ENCODE measurements at places on chromosomes 1 and 21.

- no peak for DNase-seq
Measured at GRCh38 chr1:241846862-241847539, 1.0 kb upstream of the EXO1 start.

DNA sequence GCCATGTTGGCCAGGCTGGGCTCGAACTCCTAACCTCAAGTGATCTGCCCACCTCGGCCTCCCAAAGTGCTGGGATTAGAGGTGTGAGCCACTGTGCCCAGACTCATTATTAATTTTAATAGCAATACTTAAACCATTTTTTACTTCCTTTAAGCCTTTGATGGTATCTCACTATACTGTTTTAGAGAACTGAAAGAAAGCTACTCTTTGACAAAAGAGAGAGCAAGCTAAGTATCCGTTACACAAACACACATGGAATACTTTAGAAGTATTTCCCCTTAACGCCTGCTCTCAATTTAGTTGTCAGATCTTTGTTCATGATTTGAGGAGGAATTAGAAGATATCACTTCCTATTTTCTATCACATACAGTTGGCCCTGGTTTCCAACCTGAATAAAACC lies 189.4 kb downstream of the COP1 start:
- no peak for DNase-seq

- peak; percentile 24 for DNase-seq
Measured at GRCh38 chr1:37602750-37603694, 7.3 kb upstream of the GNL2 start.

GRCh38 chr1:17061486-17061885 lies 7.7 kb upstream of the SDHB start:
- no peak for DNase-seq

- peak; percentile 44 for DNase-seq
Measured at GRCh38 chr1:100622037-100622436, 84.1 kb downstream of the GPR88 start.

DNA sequence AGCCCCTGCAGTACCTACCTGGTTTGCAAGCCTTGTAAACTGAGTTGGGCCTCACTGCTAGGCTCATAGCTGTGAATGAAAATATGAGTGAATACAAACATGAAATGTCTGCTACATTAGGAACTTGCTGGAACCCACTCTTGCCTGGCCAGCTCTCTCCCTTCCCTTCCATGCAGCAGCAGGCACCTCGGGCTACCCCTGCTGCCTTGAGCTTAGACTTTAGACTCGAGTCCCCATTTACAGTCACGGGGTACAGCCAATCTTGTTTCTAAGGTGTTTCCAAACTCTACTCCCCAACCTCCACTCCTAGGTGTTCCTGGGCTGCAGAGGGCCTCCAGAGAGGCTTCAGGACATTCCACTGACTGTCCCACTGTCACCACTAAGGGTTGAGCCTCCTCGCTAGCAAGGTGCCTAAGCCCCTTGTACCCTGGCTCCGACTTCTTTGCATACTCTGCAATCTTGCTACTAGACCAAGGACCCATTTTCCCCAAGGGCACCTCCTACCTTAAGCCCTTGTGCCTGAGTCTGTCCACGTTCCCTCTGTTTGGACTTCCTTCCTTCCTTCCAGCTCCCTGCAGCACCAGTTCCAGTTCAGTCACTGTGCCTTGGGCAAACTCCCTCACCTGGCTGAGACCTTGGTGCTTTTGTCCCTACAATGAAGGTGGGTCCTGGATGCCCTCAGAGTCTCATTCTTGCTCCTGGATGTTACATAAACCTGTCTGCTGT lies 36.9 kb downstream of the CDK18 start:
- DNase-seq: no peak

GRCh38 chr1:51284487-51284954 lies 45.8 kb downstream of the TTC39A start:
- DNase-seq: no peak

DNA sequence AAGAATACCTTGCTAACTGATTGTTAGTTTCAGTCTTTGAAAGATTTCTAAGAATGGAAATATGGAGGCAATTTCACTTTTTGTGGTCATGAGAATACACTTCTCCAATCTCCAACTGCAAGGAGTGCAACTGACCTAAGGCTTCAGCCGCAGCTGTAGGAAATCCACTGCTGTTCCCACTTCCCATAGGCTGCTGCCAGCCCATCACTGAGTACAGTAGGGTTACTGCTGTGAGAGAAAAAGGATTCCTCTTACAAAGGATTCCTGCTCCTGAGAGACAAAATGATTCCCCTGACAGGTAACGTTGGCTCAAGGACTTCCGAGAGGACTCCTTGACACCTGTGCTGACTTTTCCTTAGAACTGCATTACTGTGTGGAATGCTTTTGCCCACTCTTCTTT lies 87.4 kb downstream of the ADGRL4 start:
- DNase-seq: no peak

DNA sequence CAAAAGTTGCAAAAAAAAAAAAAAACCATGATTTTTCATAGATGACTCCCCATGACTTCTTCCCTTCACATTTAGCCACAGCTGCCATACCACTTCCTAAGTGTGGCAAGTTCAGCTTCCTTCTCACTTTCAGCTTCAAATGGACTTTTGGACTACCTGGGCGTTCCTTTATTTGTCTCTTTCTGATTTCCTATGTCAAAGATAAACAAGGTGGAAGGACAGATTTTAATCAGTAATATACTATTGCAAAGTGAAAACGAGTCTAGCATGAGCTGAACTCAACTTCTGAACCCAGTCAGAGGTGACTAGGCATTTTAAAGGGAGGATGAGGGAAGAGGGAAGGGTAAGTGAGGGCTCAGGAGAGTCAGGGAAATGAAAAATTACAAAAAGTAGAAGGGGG lies 14.4 kb upstream of the SCCPDH start:
- DNase-seq: no peak

- DNase-seq: peak; percentile 92
Measured at GRCh38 chr1:53890522-53890941, 935 bp upstream of the YIPF1 start.

DNA sequence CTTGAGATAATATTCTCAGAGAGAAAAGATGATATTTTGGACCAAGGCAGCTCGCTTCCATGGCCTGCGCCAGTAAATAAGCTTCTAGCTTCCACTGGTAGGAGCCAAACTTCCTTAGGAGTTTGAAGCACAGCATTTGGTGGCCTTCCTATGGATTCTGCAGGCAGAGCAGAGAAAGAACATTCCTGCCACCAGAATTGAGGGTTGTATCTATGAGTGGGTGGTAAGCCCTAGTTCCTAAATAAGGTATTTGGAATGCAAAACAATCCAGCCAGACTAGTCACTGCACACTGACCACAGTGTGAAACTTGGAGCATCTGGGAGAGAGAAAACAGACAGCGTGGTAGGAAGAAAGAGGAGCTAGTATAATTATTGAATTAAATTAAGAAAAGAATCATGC lies 54.1 kb upstream of the BCAR3 start:
- DNase-seq: no peak

DNA sequence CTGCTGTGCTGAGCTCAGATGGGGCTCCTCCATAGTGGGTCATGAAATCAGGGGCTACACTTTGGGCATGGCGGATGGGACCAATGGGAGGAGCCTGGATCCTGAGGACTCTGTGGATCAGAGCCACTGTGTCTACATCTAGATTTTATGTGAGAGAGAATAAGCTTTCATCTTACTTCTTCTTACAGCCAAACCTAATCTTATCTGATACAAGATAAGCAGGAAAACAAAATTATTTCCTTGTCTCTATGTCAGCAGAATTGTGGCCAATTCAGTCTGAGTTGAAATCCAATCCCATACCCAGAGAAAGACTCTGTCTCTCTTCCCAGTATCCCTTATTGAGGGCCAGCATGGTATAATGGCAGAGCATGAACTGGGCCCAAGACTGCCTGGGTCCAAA lies 56.2 kb downstream of the KIF14 start:
- no peak for DNase-seq

DNA sequence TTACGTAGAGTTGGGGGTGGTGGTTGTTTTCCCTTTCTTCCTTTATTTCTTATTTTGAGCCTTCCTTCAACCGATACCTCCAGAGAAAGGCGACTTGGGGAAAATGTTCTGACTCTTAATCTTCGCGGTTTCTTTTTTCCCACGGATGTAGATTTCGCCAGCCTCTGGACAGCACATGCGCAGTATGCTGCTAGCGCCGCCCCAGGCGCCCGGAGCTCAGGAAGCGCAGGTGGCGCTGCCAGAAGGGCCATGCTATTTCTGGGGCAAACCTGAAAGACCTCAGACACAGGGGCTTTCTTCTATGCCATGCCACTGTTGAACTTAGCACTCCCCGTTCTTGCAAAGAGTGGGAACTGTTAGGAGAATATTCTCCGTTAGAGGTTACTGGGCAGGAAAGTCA lies 392.1 kb downstream of the KIF26B start:
- no peak for DNase-seq

DNA sequence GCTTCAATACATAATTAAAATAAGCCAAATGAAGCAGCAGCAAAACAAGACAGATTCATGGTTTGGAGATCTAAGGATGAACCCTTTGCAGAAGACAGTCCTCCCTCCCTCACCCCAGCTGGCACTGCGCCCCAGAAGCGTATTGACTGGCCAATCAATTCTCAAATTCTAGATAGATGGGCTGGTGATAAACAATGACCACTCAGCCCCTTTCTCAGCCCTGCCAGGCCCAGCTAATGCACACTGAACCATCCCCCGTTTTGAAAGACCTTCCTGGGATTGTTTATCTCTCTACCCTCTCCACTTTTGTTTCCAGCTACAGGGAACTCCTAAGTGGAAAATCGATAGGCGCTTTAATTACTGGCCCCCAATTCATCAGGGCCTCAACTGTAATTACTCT lies 29.0 kb downstream of the TNR start:
- no peak for DNase-seq

GRCh38 chr1:196372896-196373536 lies 235.2 kb downstream of the KCNT2 start:
- peak; percentile 38 for DNase-seq

GRCh38 chr1:15948595-15949452 lies 27.1 kb downstream of the ZBTB17 start:
- DNase-seq: peak; percentile 35

DNA sequence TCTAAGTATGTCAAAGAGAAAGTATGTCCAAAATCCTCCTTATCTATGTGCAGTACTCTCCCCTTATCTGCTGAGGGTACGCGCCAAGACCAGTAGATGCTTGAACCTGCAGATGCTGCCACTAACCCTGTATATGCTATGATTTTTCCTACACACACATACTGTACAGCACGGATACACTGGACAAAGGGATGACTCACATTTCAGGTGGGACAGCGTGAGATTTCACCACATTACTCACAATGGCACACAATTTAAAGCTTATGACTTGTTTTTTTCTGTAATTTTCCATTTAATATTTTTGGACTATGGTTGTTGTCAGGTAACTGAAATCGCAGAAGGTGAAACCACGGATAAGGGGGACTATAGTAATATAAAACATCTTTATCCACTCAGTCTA lies 4.1 kb downstream of the ORC1 start:
- DNase-seq: no peak

DNA sequence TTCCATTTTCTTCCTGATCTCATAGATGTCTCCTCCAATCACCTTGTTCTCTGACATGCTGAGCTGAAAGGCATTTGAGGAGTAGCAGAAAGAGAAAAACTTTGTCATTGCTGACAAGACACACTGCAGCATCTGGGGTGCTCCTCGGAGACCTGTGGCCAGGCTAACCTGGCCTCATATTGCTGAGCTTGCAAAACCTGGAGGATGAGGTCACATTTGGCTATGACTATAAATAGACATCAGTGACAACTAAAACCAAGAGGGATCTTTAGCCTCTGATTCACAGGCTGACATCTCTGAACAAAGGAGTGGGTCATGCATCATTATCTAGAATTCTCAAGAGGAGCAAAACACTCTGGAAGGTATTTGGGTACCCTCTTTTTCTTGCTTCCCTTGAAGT lies 83.7 kb downstream of the PROX1 start:
- no peak for DNase-seq

- DNase-seq: no peak
Measured at GRCh38 chr21:41858466-41859296, 20.5 kb downstream of the PRDM15 start.

GRCh38 chr1:30642391-30643120 lies 80.8 kb downstream of the MATN1 start:
- DNase-seq: no peak

DNA sequence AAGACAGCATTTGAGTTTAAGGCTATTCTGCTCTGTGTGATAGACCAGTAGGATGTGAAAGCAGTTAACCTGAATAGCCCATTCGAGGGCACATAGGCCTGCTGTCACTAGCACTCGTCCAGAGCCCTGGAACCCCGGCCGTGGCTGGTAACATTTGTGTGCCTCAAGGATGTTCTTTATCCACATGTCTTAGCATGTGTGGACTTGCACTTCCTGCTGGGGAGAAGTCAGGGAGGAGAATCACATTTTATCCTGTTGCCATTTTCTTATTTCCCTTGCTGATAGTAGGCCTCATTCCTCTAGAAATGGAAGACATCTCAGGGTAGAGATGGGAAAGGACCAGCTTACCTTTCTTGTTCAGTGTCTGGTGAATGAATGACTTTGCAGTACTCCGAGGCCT lies 54.7 kb downstream of the VPS13D start:
- DNase-seq: no peak

GRCh38 chr1:16882986-16883385 lies 12.8 kb upstream of the RNU1-2 start:
- DNase-seq: no peak

- DNase-seq: no peak
Measured at GRCh38 chr1:235946571-235946981, 79.9 kb upstream of the LYST start.

GRCh38 chr1:17891205-17892110 lies 136.3 kb downstream of the ACTL8 start:
- DNase-seq: no peak

DNA sequence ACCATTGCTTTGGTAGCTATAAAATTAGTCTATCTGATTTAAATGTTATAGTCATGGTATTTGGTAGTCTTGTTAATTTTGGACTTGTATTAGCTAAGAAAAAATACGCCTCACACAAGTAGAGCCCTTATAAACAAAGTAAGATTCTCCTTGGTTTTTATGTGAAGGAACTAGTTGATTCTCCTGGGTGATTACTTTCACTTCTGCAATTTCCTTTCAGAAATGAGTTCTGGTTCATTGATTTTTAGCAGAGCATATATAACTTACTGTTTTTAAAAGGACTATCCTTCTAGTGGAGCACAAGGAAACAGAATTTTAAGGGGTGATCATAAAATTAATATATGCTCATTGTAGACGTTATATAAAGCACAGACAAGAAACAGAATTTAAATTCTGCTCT lies 120.1 kb downstream of the BACH1 start:
- no peak for DNase-seq

- no peak for DNase-seq
Measured at GRCh38 chr1:31744165-31744888, 19.8 kb downstream of the ADGRB2 start.

Data from PC-9 (cell line).